ENCODE measurements at places on chromosomes 12 and 14.

- H3K27me3 ChIP-seq: no peaks in the 10 kb centered on the region
- H3K4me3 ChIP-seq: no peak overlapping the region
- no peaks in the 10 kb centered on the region for H3K4me1 ChIP-seq
- H3K36me3 ChIP-seq: no peaks in the 10 kb centered on the region
- no peak overlapping the region for H3K27ac ChIP-seq
Measured at GRCh38 chr12:99343960-99344359, 303.6 kb upstream of the GARIN6 start.

DNA sequence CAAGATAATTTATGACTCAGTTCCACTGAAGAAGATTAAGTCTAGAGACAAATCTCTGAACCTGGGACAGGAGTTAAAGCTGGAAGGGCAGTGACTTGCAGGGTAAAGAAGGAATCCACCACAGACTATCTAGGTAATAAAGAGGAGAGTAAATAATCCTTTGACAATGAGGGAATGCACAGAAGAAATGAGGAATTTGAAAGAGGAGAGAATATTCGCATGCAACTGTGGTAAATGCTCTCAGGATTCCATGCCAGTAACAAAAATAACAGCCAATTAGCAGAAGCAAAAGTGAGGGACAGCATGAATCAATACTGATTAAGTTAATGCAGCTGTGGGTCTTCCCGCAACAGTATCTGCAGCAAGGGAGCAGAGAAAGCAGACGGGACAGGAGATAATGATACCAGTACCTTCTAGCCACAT is 77.0 kb downstream of the KITLG start:
- H3K27ac ChIP-seq: no peak overlapping the region
- DNase-seq: no peak
- H3K27me3 ChIP-seq: no peaks in the 10 kb centered on the region
- no peaks in the 10 kb centered on the region for H3K36me3 ChIP-seq
- no peaks in the 10 kb centered on the region for H3K4me1 ChIP-seq

- H3K36me3 ChIP-seq: no peaks in the 10 kb centered on the region
- no peaks in the 10 kb centered on the region for H3K4me1 ChIP-seq
- no peaks in the 10 kb centered on the region for H3K27me3 ChIP-seq
Measured at GRCh38 chr14:52032204-52032801, 36.6 kb downstream of the NID2 start.

GRCh38 chr12:52418576-52419110 is 12.5 kb upstream of the KRT82 start:
- H3K4me1 ChIP-seq: no peaks in the 10 kb centered on the region
- DNase-seq: no peak
- no peak overlapping the region for H3K4me3 ChIP-seq
- H3K27me3 ChIP-seq: peaks cover 46% of the 10 kb centered on the region

DNA sequence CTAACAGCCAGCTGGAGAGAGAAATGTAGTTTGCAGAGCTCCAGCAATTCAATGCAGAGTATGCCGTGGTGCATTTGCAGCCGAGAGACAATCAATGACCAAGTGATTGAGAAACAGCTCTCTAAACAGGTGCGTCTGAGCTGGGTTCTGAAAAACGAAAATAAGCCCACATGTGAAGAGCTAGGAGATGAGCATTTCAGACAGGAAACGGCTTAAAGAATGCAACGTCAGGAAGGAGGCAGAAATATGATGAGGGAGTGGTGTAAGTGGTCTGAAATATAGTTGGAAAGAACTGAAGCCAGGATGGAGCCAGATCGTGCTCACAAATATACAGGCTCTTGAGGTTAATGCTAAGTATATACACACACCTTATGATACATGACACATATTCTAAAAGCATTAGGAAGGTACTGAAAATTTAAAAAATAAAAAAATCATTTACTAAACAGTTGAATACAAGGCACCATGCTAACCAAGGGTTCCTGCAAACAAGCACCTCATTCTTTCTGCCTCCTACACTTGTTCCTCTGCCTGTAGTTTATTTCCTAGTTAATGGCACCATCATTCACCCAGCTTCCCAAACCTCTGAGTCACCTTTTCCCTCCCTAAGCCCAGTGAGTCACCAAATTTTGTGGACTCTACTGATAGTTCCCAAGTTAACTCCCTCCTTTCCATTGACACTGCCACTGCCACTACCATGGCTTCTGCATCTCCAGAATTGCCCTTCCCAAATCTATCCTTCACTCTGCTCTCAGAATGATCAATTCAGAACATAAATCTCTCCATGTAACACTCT is 2.3 kb upstream of the GARIN2 start:
- peaks cover 10% of the 10 kb centered on the region for H3K4me1 ChIP-seq
- H3K4me3 ChIP-seq: no peak overlapping the region
- no peak for DNase-seq

All from T-helper 17 cell (primary cell).